ENCODE measurements at places on chromosomes 16 and 17. TPM values are rescaled to one million over a fixed set of nuclear protein-coding genes. Genes with fewer than 3 reads are reported as not detected.
A peak's percentile ranks its signal among the peaks of the same experiment; 100 is the strongest.

Gene RASD1
- 1.0 TPM for total RNA-seq

Gene LPO
- total RNA-seq, result not detected

Gene ZG16
- 0.26 TPM for total RNA-seq

Gene AATK
- total RNA-seq, result 2.4 TPM

Gene HYDIN
- 31.0 TPM for total RNA-seq

Gene AIPL1
- total RNA-seq, result not detected

Gene PMFBP1
- total RNA-seq, result not detected

Gene MAP3K3
- total RNA-seq, result 12.9 TPM

Gene MPP3
- 17.4 TPM for total RNA-seq

DNA sequence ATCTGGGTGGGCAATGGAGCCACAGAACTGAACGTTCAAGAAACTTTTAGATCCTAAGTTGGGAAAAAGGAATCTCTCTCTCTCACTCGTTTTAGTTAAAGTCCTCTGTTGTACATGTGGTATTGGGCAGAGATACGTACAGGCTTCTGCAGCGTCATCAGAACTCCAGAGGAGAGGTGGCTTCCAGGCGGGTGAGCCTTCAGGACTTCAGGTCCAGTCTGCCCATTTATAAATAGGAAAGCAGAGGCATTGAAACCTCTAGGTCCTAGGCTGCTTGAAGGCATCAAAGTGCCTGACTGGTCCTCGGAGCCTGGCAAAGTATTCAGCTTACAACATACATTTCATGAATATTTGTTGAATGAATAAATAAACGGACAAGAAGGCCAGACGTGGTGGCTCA, 8.1 kb upstream of the TNFRSF13B start:
- no peak for DNase-seq

- DNase-seq, result no peak
Measured at GRCh38 chr17:8995711-8996110, 25.6 kb upstream of the NTN1 start.

DNA sequence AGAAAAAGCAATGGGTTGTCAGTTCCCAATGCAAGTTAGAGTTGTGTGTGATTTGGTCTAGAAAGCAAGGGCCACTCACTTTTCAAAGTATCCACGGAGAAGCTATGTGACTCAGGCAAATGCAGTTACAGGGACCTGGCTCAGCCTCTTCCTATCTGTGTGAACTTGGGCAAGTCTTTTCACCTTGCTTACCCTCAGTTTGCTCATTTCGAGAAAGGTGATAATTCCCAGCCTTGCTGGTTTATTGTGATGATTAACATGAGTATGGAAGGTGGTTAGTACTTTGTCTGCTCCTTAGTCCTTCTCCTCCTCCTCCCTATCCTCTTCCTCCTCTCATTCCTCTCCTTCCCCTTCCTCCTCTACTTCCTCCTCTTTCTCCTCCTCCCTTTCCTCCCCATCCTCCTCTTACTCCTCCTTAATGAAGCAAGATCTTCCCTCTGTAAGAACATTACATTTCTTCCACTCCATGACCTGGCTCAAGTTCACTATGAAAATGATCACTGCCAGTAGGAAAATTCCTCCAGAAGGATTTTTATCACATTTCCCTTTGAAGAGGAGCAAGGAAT, 204.0 kb downstream of the GRIN2A start:
- DNase-seq, result no peak

GRCh38 chr17:21613071-21613429, 79.3 kb upstream of the KCNJ18 start:
- no peak for DNase-seq

GRCh38 chr16:4309102-4309832, 6.6 kb upstream of the GLIS2 start:
- DNase-seq, result no peak

GRCh38 chr16:75048054-75048453, 49.2 kb downstream of the ZNRF1 start:
- no peak for DNase-seq

DNA sequence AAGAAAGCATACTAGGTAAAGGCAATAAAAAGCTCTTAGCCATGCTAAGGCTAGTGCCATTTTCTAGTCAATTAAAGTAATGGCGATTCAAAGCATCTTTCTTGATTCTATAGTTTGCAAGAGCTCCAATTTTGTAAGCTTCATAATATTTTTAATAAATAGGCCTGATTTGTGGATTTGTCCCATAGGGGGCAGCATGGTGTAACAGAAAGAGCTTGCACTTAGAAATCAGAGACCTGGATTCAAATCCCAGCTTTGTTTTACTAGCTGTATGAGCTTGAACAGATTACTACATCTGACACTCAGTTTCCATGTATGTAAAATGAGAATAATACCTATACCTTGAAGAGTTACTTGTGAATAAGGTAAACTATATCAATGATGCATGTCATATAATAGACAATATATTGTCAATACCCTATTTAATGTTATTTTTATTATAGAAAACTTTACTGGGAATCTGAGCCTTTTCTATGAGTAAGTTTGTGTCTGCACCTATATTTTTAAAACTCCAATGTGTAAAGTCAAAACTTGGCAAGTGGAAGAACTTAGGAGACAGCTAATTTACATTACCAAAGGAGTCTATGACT, 93.6 kb upstream of the NOG start:
- DNase-seq, result peak; percentile 41

- no peak for DNase-seq
Measured at GRCh38 chr17:50687200-50688066, 20.3 kb downstream of the ANKRD40 start.

GRCh38 chr16:55149622-55150021, 174.4 kb upstream of the IRX6 start:
- DNase-seq, result no peak

GRCh38 chr16:64983963-64984362, 137.9 kb downstream of the CDH11 start:
- DNase-seq, result no peak

GRCh38 chr16:66378741-66379570, 12.5 kb downstream of the CDH5 start:
- peak; percentile 53 for DNase-seq

GRCh38 chr16:4231367-4231766, 10.5 kb downstream of the SRL start:
- no peak for DNase-seq

DNA sequence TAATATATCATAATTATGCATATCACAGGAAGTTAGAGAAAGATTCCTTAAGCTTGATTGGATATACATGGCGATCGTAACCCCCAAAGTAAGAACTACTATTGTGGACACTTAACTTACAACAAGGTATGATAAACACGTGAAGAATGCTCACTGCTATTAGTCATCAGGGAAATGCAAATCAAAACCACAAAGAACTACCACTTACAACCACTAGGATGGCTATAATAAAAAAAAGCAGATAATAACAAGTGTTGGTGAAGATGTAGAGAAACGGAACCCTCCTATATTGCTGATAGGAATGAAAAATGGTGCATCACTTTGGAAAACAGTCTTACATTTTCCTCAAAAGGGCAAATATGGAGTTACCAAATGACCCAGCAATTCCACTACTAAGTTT, 265.9 kb downstream of the SLC39A11 start:
- DNase-seq, result no peak

- no peak for DNase-seq
Measured at GRCh38 chr17:82565551-82565950, 46.0 kb downstream of the FOXK2 start.

DNA sequence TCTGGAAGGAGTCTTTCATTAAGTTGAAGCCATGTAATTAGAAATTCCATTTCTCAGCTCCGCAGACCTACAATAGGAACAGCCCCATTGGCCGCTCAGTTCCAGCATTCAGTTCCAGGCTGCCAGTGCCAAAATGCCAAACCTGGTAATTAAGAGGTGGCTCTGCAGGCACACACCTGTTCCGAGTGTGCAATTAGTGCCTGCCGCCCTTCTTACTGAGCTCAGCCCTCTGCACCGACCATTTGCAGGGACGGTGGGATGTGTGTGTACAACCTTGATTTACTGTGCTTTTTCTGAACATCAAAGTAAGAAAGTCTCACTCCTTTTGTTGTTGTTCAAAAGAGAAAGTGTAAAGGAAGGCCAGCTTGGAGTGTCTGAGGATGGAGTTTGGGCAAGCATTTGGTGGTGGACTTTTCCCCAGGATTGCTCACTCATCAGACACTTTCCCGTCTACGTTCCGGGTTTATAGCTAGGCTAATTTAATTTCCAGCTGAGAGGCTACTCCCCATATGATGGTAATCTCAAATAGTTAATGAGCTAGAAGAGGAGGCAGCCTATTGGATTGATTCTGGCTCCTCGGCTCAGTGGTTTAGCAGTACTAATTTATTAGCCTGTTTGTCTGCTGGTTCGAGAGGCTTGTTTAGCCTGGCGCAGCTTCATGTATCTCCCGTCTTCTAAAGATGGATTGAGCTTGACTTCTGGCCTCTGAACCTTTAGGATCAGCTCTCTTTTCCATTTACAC, 20.0 kb downstream of the HS3ST3B1 start:
- DNase-seq, result no peak
